PC-9 (cell line): ENCODE measurements at places on chromosomes 1 and 21. TPM values are rescaled to one million over a fixed set of nuclear protein-coding genes. Genes with fewer than 3 reads are reported as not detected.

The ACTL8 gene
- 0.55 and 0.68 TPM in 2 replicates for total RNA-seq

- DNase-seq: no peak
- no peaks in the 10 kb centered on the region for H3K36me3 ChIP-seq
- H3K27me3 ChIP-seq: no peaks in the 10 kb centered on the region
- no peak overlapping the region for H3K27ac ChIP-seq
- H3K4me3 ChIP-seq: no peak overlapping the region
Measured at GRCh38 chr1:76450229-76450628, 375.7 kb downstream of the ST6GALNAC3 start.

GRCh38 chr1:170872663-170873062 is 62.7 kb upstream of the MROH9 start:
- no peaks in the 10 kb centered on the region for H3K27me3 ChIP-seq
- no peak overlapping the region for H3K4me3 ChIP-seq
- no peaks in the 10 kb centered on the region for H3K4me1 ChIP-seq

GRCh38 chr1:13703558-13704490 is 3.8 kb downstream of the PRDM2 start:
- peaks cover 42% of the 10 kb centered on the region for H3K27me3 ChIP-seq
- no peaks in the 10 kb centered on the region for H3K36me3 ChIP-seq
- no peak overlapping the region for H3K4me3 ChIP-seq
- no peaks in the 10 kb centered on the region for H3K4me1 ChIP-seq
- no peak overlapping the region for H3K27ac ChIP-seq

- H3K36me3 ChIP-seq: no peaks in the 10 kb centered on the region
- no peaks in the 10 kb centered on the region for H3K27me3 ChIP-seq
- peak overlapping the region; percentile 86 for H3K27ac ChIP-seq
- peak; percentile 63 for DNase-seq
- 0 out of 2 replicates have a peak overlapping the region, but pooled peaks have one; percentile 6 for H3K4me3 ChIP-seq
Measured at GRCh38 chr21:35232545-35233176, 183.6 kb upstream of the RUNX1 start.

DNA sequence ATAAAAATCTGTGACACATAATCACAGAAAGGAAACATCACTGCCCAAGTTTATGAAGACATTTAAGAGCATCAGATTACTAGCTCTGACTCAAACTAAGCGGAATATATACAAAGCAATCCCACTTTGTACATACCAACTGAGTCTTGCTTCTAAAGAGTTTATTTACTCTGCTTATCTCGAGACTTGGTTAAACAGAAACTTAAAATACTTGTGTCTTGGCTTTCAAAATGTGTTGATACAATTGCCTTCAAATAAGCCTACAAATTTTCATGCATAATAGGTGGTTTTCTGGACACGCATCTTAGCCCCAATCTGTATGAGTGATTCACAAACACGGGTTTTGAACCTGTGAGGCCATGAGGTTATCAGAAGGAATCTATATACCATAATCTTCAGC is 21.0 kb downstream of the CD160 start:
- H3K4me1 ChIP-seq: peaks cover 20% of the 10 kb centered on the region
- no peak overlapping the region for H3K4me3 ChIP-seq
- 0 out of 2 replicates have a peak, but pooled peaks cover 12% of the 10 kb centered on the region for H3K36me3 ChIP-seq
- H3K27me3 ChIP-seq: no peaks in the 10 kb centered on the region
- no peak for DNase-seq
